ENCODE measurements at places on chromosomes 12 and 14.

DNA sequence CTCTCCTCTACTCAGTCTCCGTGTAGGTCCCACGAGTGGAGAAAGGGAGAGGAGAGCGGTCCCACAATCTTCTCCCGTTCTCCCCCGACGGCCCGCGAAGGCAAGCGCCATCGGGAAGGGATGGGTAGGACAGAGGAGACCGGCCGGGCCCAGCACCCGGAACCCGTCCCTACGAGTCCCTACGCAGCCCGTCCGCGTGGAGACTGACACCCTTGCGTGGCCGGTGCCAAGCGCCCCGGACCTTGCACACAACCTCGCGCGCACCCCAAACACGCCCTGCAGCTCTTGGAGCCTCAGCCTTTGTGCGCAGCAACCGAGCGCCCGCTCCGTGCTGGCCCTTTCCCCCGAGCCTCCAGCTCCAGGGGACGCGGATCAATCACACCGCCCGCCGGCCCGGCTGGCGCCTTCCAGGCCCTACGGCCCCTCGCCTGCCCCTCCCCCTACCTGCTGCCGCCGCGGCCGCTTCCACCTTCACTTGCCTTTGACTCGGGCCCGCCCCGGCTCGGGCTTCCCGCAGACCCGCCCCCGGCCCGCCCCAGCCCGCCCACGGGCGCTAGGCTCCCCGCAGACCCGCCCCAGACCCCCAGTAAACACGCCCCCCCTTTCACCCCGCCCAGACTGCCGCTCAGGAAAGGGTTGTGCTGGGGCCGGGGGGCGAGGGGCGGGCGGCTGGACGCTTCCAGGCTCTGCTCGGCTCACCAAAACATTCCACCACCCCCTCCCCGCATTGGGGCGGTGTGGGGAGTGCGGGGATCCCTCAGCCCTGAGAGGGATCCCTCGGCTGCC is at the start of gene NDRG2:
Gene NDRG2, minus strand, starts transcription at position 477 of the 786 bp plus-strand sequence. CDS start 1,746 bp downstream, outside the sequence.
- DNase-seq, result peak; percentile 80

DNA sequence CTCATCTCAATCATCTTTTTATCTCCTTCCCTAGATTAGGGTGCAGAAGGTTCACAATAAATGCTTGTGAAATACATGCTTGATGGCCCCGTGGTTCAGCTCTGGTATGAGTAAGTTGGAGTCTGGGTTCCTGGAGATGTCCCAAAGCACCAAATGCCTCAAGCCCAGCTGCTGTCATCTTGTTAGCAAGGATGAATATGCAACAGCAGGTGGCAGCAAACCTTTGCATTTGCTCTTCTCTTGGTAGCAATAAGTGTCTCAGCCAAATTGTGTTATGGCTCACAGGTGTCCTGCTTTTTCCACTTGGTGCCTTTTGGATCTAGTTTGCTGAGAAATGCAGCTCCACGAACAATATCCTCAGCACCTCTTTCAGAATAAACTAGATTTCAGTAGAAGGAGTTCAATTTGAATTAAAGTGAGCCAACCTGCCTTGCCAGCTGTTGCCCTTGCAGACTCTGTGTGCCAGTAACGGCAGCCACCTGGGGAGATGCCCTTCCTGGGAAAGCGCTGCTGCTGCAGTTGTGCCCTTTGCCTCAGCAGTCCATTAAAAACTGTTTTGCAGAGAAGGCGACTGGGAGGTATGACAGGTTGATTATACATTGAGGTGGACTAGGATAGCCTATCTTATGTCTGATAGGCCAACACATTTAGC is 417.3 kb downstream of the SNAPC1 start:
- DNase-seq, result peak; percentile 67

DNA sequence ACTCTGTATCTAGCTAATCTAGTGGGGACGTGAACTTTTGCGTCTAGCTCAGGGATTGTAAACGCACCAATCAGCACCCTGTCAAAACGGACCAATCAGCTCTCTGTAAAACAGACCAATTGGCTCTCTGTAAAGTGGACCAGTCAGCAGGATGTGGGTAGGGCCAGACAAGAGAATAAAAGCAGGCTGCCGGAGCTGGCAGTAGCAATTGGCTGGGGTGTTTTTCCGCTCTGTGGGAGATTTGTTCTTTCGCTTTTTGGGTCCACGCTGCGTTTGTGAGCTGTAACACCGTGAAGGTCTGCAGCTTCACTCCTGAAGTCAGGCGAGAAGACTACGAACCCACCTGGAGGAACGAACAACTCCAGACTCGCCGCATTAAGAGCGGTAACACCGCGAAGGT is 76.5 kb downstream of the SPRING1 start:
- no peak for DNase-seq

GRCh38 chr14:104011824-104012517 is 69.6 kb upstream of the RD3L start:
- no peak for DNase-seq

- no peak for DNase-seq
Observed at GRCh38 chr12:119885549-119885948, 8.4 kb upstream of the CIT start.

GRCh38 chr14:105526776-105527380 is 495 bp downstream of the TMEM121 start:
- no peak for DNase-seq

DNA sequence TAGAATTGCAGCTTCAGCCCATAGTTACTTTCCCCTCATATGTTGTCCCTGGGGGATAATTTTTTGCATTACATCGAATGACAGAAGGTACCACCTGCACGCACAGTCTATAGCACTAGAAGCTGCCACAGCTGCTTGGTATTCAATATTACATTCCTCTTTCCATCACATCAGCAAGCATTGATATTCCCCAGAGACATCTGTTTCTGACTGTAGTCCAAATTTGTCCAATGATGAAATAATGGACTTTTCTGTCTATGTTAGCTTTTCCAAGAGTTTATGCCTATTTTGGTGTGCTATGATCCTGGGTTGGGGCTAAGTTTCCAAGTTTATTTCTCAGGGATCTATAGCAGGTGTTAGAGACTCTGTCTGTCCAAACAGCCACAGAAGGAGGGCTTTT is 335.4 kb downstream of the LRIG3 start:
- no peak for DNase-seq

- no peak for DNase-seq
Observed at GRCh38 chr12:99020871-99021270, 375.8 kb downstream of the APAF1 start.

GRCh38 chr14:59252772-59253500 is 64.5 kb downstream of the DAAM1 start:
- no peak for DNase-seq

GRCh38 chr12:74408601-74409166 is 129.0 kb upstream of the ATXN7L3B start:
- no peak for DNase-seq

GRCh38 chr12:90712671-90713070 is 242.3 kb downstream of the CCER1 start:
- no peak for DNase-seq

DNA sequence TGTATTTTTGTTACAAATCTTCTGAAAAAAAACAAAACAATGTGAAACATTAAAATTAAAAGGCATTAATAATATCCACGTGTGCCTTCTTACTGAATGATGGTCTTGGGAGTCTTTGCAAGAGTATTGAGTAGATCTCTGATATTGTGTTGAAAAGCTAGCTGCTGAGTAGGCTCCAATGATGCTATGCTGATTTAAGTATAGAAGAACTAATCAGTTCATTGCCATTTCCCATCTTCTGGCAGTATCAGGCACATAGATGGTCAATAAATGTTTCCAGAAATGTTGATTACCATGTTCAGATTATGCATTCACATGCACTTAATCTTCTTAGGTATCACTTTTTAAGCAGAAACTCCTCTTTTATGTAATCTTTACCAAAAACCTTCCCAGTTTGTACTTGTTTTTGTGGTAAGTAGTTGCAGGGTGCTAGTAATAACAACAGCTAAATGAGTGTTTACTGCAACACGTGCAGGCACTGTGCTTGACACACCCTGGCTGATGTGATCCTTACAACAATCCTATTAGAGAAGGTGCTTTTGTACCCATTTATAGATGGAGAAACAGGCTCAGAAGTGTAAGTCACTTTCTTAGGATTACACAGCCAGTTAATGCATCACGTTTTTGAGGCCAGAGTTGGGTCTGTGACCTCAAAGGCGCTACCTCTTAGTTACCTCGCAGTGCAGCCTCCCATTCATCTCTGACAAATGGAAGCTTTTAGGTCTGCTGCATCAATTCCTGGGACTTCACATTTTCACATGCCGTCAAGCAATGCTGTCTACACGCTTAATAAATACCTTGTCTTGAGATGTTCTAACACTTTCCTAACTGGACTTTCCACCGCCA is 46.9 kb downstream of the EID3 start:
- DNase-seq, result no peak

DNA sequence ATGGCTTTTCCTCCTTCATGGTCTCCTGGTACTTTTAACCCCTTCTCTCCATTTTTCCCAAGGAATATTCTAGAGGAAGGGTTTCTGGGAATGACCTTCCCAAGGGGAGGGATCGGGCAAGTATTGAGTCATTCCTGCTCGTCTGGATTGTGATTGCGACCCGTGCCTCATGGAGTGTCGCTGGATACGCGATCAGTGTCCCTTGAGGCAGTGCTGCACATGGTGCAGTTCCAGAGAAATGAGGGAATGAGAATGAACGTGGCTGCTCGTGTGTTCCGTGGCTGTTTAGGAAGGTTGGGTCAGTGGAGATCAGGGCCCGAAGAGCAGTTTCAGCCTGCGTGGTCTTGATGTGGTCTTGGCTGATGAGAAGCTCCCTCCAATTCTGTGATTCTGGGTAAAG is 234.4 kb downstream of the CACNA1C start:
- DNase-seq, result no peak

DNA sequence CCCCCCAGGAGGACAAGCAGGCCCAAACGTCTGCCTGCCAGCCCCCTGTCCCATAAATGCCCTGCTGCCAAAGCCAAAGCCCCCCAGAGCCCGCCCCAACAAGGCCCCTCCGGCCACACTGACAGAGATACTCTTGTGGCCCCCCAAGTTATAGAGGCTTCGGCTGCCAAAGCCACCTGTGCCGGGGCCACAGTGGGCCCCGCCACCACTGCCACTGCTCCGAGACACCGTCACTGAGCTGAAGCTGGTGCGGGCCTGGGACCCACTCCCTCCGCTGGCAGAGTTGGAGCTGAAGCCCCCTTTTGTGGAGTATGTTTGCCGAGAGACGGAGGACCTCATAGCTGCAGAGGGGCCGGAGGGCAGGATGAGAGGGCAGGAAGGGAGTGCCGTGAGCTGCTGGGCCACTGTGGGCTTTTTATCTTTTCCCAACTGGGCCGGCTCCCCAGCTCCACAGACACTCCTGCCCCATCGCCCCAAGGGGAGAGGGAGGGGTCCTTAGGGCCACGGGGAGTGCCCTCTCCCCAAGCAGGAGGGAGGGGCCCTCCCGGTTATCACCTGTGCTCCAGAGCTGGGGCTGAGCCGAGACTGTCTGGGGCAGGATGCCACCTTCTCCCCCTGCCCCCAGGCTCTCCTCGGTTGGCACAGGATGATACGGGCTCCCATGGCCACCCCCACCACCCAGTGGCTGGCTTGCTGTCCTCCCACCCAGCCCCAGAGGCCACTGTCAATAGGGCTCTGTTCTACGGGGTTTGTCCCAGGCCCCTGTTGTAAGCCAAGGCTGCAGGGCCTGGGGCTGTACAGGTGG is at the start of gene KRT79:
Gene KRT79, minus strand, starts transcription at position 390 of the 805 bp plus-strand sequence. Its CDS starts 51 bp downstream, at position 339.
- DNase-seq, result no peak

- DNase-seq, result no peak
Observed at GRCh38 chr14:99257122-99257672, 14.8 kb downstream of the BCL11B start.

DNA sequence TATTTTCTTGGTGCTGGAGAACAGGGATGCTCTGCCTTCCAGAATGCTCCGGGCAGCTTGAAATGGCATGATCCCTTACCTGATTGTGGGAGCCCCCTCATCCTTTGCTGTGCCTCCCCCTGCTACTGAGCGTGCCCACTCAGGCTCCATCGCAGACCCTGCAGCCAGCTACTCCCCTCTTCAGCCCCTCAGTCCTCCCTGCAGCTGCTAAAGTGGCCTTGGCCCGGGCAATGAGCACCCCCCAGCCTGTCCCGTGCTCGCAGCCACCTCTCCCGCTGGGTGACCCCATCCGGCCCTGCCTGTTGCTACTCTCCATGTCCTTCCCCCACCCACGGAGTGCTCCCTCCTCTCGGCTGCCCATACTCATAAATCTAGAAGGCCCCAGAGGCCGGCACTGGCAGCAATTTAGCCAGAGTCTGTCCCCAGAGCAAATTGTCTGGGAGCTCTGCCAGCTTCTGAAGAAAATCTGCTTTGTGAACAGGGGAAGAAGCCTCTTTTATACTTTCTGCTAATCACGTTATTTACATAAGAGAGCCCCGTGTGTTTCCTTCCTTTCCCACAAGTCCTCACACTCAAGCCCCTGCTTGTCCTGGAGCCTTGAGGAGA is 143.7 kb upstream of the FRMD6 start:
- peak; percentile 14 for DNase-seq

- no peak for DNase-seq
Observed at GRCh38 chr12:98721204-98721702, 76.2 kb downstream of the APAF1 start.

GRCh38 chr14:68684466-68685418 is 108.1 kb downstream of the ZFP36L1 start:
- DNase-seq, result no peak

GRCh38 chr14:51862176-51862796 is 1.9 kb downstream of the GNG2 start:
- peak; percentile 94 for DNase-seq

DNA sequence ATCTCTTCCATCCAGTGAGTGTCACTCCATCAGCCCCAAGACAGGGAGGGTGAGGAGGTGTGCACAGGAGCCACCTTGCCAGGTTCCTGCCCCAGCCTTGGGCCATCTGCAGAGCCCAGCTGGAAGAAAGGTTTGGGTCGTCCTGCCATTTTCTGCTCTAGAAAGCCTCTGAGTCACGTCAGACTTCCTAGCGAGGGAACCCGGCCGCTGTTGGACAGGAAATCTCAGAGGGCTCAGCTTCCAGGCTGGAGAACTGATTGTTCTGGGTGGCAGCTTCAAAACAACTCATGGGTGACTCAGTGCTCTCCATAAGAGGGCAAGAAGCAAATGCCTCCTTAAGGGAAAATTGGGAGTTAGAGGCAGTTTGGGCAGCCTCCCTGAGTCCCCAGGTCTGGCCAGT is 16.6 kb downstream of the HIP1R start:
- no peak for DNase-seq

- no peak for DNase-seq
Observed at GRCh38 chr14:99552572-99553216, 51.3 kb downstream of the CCDC85C start.

GRCh38 chr12:78244916-78245507 is 414.3 kb downstream of the NAV3 start:
- DNase-seq, result no peak

DNA sequence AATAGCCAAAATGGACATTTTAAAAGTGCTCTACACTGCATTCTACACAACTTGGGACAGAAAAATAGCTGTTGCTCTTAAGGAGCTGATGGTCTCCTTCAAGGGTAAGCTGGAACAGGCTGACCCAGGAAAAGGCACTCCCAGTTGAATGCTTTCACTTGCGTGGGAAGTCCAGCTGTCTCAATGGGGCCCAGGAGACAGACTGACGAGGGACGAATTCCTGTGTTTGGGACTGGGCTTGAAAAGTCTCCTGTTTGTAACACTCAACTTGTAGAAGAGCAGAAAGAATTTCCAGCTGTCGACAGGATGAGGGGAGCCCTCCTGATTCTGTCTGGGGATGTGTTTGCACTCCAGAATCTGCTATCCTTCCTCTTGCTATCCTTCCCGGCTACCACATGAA is 180.8 kb downstream of the ZFP36L1 start:
- DNase-seq, result no peak

Measured in hematopoietic multipotent progenitor cell treated with erythropoietin and hydrocortisone succinate and interleukin-3 and kit ligand, for 4 days (in vitro differentiated cells).